ENCODE measurements at places on chromosomes 16 and 17. TPM values are rescaled to one million over a fixed set of nuclear protein-coding genes. Genes with fewer than 3 reads are reported as not detected.

The PRSS27 gene
- polyA plus RNA-seq, result 0.20 TPM

The DRC7 gene
- polyA plus RNA-seq, result not detected

- H3K4me1 ChIP-seq, result peaks cover 16% of the 10 kb centered on the region
- H3K4me3 ChIP-seq, result peak overlapping the region; percentile 96
- peak overlapping the region; percentile 78 for H3K27ac ChIP-seq
- DNase-seq, result no peak
- no peaks in the 10 kb centered on the region for H3K36me3 ChIP-seq
Measured at GRCh38 chr17:48100591-48101011, 677 bp downstream of the CBX1 start.

GRCh38 chr16:58931436-58931835 lies 197.3 kb upstream of the GOT2 start:
- no peak overlapping the region for H3K4me3 ChIP-seq
- no peaks in the 10 kb centered on the region for H3K4me1 ChIP-seq
- no peak for DNase-seq
- no peak overlapping the region for H3K27ac ChIP-seq
- no peaks in the 10 kb centered on the region for H3K27me3 ChIP-seq
- H3K36me3 ChIP-seq, result no peaks in the 10 kb centered on the region

DNA sequence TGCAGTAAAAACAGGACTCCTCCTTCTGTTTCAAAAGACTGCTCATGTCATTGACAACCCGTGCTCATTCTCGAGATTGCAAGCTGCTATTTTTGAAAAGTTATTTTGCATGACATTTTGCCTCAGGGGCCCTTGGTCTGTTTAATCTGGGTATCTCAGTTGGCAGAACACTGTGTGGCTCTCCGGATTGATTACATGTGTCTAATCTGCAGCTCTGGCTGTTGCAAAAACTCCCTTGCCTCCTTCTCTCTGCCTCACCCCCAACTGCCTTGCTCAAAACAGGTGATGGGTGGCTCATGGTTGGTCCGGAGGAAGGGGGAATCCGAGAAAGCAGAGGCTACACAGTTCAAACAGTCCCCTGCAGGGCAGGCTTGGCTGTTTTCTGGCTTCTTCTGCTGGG lies 25.3 kb downstream of the GINS3 start:
- no peak overlapping the region for H3K4me3 ChIP-seq
- H3K27ac ChIP-seq, result no peak overlapping the region
- H3K36me3 ChIP-seq, result no peaks in the 10 kb centered on the region
- H3K27me3 ChIP-seq, result no peaks in the 10 kb centered on the region
- no peaks in the 10 kb centered on the region for H3K4me1 ChIP-seq
- DNase-seq, result no peak

DNA sequence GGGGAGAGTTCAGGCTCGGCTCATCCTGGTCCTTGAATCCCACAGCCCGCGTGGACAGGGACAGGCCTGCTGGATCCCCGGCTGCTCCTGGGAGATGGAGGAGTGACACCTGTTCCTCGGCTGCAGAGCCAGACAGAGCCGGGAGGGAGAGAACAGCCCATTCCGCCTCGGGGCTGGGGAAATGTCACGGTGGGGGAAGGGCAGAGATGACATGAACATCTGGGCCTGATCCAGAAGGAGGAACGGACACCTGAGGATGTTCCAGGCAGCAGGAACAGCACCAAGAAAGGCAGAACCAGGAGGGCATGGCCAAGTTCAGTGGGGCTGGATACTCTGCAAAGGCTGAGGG lies 2.1 kb downstream of the ZNF764 start:
- no peak for DNase-seq
- no peak overlapping the region for H3K4me3 ChIP-seq
- H3K27me3 ChIP-seq, result no peaks in the 10 kb centered on the region

DNA sequence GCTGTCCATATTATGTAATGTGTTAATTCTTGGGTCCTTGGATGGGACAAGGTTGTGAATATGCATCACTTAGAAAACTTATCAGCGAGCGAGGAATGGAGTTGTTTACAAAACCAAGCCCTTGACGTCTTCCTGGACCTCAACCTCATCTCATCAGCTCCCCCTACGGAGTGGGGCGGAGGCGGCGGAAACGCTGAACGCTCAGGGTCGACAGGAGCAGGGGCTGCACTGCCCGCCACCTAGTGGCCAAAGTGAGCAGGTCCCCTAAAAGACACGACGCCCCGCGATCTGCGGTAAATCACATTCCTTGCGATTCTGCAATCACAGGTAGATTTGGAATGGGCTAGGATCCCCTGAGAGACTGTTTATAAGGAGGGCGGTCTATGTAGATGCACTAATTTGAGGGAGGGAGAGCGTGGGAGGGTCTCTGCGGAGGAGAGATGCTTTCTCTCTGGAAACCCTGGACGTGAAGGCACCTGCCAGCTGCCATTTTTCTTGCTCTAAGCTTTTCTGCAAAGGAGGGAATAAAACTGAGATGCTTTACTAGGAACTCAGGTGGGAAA lies 5.4 kb upstream of the ICAM2 start:
- no peak for DNase-seq
- no peaks in the 10 kb centered on the region for H3K27me3 ChIP-seq
- peaks cover 11% of the 10 kb centered on the region for H3K4me1 ChIP-seq
- H3K36me3 ChIP-seq, result no peaks in the 10 kb centered on the region

DNA sequence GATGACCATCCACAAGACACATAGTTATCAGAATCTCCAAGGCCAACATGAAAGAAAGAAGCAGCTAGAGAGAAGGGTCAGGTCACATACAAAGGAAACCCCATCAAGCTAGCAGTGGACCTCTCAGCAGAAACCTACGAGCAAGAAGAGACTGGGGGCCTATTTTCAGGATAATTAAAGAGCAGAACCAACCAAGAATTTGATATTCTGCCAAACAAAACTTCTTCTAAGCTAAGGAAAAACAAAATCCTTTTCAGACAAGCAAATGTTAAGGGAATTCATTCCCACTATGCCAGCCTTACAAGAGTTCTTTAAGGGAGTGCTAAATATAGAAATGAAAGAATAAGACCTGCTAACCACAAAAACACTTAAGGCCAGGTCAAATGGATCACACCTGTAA lies 47.8 kb downstream of the ITFG1 start:
- H3K4me1 ChIP-seq, result no peaks in the 10 kb centered on the region
- H3K4me3 ChIP-seq, result no peak overlapping the region
- H3K27me3 ChIP-seq, result no peaks in the 10 kb centered on the region
- DNase-seq, result no peak
- H3K36me3 ChIP-seq, result no peaks in the 10 kb centered on the region

GRCh38 chr17:48102043-48102750 lies 919 bp upstream of the CBX1 start:
- no peak for DNase-seq
- peaks cover 10% of the 10 kb centered on the region for H3K4me1 ChIP-seq
- no peaks in the 10 kb centered on the region for H3K36me3 ChIP-seq
- H3K27me3 ChIP-seq, result no peaks in the 10 kb centered on the region
- H3K4me3 ChIP-seq, result no peak overlapping the region

DNA sequence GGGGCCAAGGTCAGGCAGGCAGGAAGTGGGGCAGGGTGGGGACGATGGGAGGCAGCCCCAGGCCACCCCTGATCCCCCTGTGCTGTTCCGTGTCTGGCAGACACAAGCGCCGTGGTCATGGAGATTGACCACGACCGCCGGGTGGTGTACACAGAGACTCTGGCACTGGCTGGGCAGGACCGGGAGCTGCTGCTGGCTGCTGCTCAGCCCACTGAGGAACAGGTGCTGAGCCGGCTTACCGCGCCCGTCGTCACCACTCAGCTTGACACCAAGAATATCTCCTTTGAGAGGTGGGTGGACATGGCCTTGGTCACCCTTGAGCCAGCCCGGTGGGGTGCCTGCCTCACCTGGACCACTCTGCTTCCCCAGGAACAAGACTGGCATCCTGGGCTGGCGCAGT lies 13.7 kb downstream of the CORO6 start:
- no peaks in the 10 kb centered on the region for H3K27me3 ChIP-seq
- H3K4me1 ChIP-seq, result peaks cover 5% of the 10 kb centered on the region
- no peak overlapping the region for H3K27ac ChIP-seq
- H3K36me3 ChIP-seq, result no peaks in the 10 kb centered on the region

DNA sequence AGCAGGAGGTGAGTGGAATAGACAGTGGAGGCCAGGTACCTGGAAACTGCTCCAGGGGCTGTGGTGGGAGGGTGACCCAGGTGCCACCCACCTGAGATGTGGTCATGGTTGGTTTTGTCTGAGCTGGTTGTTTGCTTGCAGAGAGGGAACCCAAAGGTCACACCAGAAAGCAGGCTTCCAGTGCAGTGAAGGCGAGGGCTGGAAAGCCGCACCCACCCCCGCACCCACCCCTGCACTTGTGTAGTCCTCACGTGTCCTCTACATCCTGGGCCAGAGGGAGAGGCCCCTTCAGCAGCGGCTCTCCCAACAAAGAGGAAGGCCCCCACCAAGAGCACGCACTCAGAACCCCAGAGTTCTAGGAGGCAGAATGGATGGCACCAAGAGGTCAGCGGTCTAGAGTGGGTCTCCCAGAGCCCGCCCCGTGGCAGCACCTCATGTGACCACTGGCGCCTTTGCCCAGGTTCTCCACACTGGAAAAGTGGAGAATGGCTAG lies 92.6 kb upstream of the CBX4 start:
- no peaks in the 10 kb centered on the region for H3K36me3 ChIP-seq
- no peaks in the 10 kb centered on the region for H3K4me1 ChIP-seq
- no peak for DNase-seq
- H3K4me3 ChIP-seq, result no peak overlapping the region
- H3K27me3 ChIP-seq, result peaks cover 53% of the 10 kb centered on the region

GRCh38 chr17:76384987-76385891 lies 830 bp downstream of the SPHK1 start:
- H3K27me3 ChIP-seq, result no peaks in the 10 kb centered on the region
- peak overlapping the region; percentile 87 for H3K27ac ChIP-seq
- H3K4me3 ChIP-seq, result peak overlapping the region; percentile 76
- H3K4me1 ChIP-seq, result peaks cover 19% of the 10 kb centered on the region

The C17orf100 gene
- polyA plus RNA-seq, result 0.72 TPM

All from keratinocyte (primary cell).